Thyroid gland (tissue), 4 donors: ENCODE measurements at places on chromosomes 7 and 10. TPM values are rescaled to one million over a fixed set of nuclear protein-coding genes. Genes with fewer than 3 reads are reported as not detected.

- DNase-seq, result peak; percentile 67
- no peaks in the 10 kb centered on the region for H3K36me3 ChIP-seq
- H3K27me3 ChIP-seq, result no peaks in the 10 kb centered on the region
- no peak overlapping the region for H3K4me3 ChIP-seq
Measured at GRCh38 chr10:105950410-105950809, 1214.1 kb downstream of the SORCS1 start.

DNA sequence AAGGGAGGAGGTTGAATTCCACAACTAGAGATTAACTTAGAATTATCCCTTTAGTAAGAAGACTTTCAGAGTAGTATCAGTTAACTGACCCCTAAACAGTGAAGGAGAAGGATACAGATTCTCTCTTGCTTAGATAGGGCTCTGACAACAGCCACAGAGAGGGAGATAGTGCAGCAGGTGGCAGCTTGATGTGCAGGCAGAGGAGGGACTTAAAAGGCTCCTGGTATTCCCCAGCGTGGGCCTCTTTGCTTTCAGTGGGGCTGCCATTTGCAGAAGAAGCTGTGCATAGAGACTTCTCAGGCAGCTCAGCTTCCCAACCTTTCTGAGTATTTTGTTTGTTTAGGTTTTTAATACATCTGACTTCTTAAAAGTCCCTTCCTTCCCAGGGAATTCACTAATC, 16.0 kb downstream of the FZD1 start:
- DNase-seq, result no peak
- peaks cover 9% of the 10 kb centered on the region for H3K4me1 ChIP-seq
- H3K27me3 ChIP-seq, result no peaks in the 10 kb centered on the region

GRCh38 chr7:30323006-30323355, 38.6 kb downstream of the ZNRF2 start:
- DNase-seq, result no peak
- H3K4me3 ChIP-seq, result no peak overlapping the region
- H3K36me3 ChIP-seq, result no peaks in the 10 kb centered on the region

GRCh38 chr10:34191406-34191805, 623.7 kb downstream of the PARD3 start:
- no peak overlapping the region for H3K27ac ChIP-seq
- no peaks in the 10 kb centered on the region for H3K27me3 ChIP-seq
- peaks cover 25% of the 10 kb centered on the region for H3K4me1 ChIP-seq
- no peak for DNase-seq
- H3K36me3 ChIP-seq, result no peaks in the 10 kb centered on the region
- H3K4me3 ChIP-seq, result no peak overlapping the region

- no peaks in the 10 kb centered on the region for H3K4me1 ChIP-seq
- no peak overlapping the region for H3K4me3 ChIP-seq
- no peaks in the 10 kb centered on the region for H3K36me3 ChIP-seq
- no peak for DNase-seq
- H3K27ac ChIP-seq, result no peak overlapping the region
Measured at GRCh38 chr10:32713560-32713959, 244.5 kb downstream of the ITGB1 start.

ADCY1 gene
- 5.8 TPM for total RNA-seq

- H3K36me3 ChIP-seq, result no peaks in the 10 kb centered on the region
- no peak overlapping the region for H3K4me3 ChIP-seq
- DNase-seq, result no peak
- H3K4me1 ChIP-seq, result no peaks in the 10 kb centered on the region
- no peaks in the 10 kb centered on the region for H3K27me3 ChIP-seq
Measured at GRCh38 chr10:86169066-86169465, 197.5 kb downstream of the GRID1 start.

DNA sequence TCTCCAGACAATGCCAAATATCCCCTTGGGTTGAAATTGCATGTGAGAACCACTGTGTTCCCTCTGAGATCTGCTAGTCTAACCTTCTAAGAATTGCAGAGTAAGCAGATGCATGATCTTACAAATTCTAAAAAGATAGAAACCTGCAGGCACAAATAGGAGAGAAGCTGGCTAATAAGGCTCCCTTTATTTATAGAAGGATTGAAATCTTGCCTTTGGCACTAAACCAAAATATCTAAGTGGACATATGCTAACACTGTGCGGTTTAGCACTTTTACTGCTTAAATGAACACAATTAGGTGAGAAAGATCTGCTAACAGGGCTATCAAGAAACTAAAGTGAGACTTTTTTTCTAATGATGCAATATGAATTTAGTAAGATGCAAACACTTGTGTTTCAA, 225.5 kb downstream of the DOCK4 start:
- no peaks in the 10 kb centered on the region for H3K36me3 ChIP-seq
- no peak overlapping the region for H3K4me3 ChIP-seq
- no peak for DNase-seq
- H3K27ac ChIP-seq, result no peak overlapping the region
- no peaks in the 10 kb centered on the region for H3K27me3 ChIP-seq

- no peaks in the 10 kb centered on the region for H3K36me3 ChIP-seq
- no peak overlapping the region for H3K27ac ChIP-seq
- H3K4me1 ChIP-seq, result no peaks in the 10 kb centered on the region
- no peak for DNase-seq
Measured at GRCh38 chr10:42997849-42998165, 79.1 kb upstream of the RET start.

ACSL5 gene
- 8.1 TPM for total RNA-seq

DNA sequence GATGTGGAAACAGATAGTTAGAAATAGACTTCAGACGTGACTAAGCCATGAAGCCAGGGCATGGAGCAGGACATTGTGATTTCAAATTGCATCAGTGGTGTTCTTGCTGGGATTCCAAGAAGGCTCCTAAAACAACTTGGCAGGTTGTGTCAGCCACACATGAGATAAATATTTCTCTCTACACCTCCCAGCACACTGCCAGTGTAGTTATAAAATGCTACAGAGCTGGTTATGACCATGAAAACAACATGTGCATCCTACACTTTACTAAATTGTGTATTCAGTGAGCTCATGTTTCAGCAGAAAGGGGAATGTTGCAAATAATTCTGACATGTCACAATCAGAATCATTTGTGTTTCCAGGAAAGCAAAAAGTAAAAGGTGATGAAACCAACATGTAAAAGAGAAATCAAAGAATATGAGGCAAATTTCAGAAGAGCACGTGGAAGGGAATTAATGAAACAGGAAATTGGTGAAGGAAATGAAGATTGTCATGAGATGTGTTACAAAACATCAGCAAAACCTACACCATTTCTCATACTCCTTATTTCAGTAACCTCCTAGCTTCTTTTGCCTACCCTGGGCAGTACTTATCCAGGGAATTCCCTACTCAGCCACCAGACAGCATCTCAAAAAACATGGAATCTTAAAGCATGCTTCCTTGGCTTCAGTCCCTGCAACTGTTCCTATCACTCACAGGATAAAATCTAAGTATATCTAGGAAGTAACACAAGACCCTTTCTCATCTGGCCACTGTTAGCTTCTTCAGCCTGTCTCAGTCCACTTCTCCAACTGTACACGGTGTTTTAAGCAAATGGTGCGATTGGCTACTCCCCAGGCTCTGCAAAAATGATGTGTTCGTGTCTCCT, 5.8 kb upstream of the CYP3A7 start:
- H3K36me3 ChIP-seq, result no peaks in the 10 kb centered on the region
- no peak for DNase-seq

- H3K4me1 ChIP-seq, result no peaks in the 10 kb centered on the region
- H3K4me3 ChIP-seq, result no peak overlapping the region
- H3K27ac ChIP-seq, result no peak overlapping the region
- DNase-seq, result no peak
- no peaks in the 10 kb centered on the region for H3K27me3 ChIP-seq
- H3K36me3 ChIP-seq, result no peaks in the 10 kb centered on the region
Measured at GRCh38 chr7:7524121-7524520, 11.6 kb downstream of the COL28A1 start.

GRCh38 chr7:37309493-37309892, 139.2 kb downstream of the ELMO1 start:
- no peak overlapping the region for H3K27ac ChIP-seq
- DNase-seq, result no peak
- no peaks in the 10 kb centered on the region for H3K36me3 ChIP-seq

SLC29A4 gene
- total RNA-seq, result 17.4 TPM

HOXA4 gene
- 2.1 TPM for total RNA-seq

SRGN gene
- 140 TPM for total RNA-seq

CALML3 gene
- total RNA-seq, result not detected

DNA sequence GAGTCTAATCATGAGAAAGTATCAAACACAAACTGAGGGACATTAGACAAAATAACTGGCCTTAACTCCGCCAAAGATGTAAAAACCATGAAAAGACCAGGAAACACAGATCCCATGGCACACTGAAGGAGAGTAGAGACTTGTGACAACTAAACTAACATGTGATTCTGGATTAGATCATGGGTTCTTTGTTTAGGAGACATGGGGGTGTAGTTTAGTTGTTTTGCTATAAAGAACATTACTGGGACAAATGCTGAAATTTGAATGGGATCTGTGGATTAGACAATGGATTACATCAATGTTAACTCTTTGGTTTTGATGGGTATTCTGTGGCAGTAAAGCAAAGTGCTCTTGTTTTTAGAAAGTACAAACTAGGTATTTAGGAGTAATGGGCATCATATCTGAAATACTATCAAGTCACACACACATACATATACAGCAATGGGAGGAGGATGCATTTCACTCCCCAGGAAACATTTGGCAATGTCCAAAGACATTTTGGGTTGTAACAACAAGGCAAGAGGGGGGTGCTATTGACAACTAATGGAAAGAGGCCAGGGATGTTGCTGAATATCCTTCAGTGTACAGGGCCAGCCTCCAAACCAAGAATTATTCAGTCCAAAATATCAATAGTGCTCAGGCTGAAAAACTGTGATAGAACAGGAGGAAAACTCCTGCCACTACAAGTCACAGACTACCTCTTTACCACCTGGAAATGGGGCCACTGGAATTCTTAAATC, 32.4 kb downstream of the WAPL start:
- no peak overlapping the region for H3K27ac ChIP-seq
- H3K4me1 ChIP-seq, result no peaks in the 10 kb centered on the region
- DNase-seq, result no peak
- H3K27me3 ChIP-seq, result no peaks in the 10 kb centered on the region
- peaks cover 4% of the 10 kb centered on the region for H3K36me3 ChIP-seq

ZNF117 gene
- total RNA-seq, result 11.0 TPM

- H3K27me3 ChIP-seq, result no peaks in the 10 kb centered on the region
- peak; percentile 90 for DNase-seq
- peak overlapping the region; percentile 67 for H3K27ac ChIP-seq
Measured at GRCh38 chr10:97922022-97922758, 72.5 kb downstream of the GOLGA7B start.

GRCh38 chr7:138865843-138866242, 67.8 kb upstream of the ATP6V0A4 start:
- DNase-seq, result no peak
- H3K36me3 ChIP-seq, result no peaks in the 10 kb centered on the region
- no peak overlapping the region for H3K4me3 ChIP-seq
- H3K27me3 ChIP-seq, result no peaks in the 10 kb centered on the region
- no peak overlapping the region for H3K27ac ChIP-seq

DNA sequence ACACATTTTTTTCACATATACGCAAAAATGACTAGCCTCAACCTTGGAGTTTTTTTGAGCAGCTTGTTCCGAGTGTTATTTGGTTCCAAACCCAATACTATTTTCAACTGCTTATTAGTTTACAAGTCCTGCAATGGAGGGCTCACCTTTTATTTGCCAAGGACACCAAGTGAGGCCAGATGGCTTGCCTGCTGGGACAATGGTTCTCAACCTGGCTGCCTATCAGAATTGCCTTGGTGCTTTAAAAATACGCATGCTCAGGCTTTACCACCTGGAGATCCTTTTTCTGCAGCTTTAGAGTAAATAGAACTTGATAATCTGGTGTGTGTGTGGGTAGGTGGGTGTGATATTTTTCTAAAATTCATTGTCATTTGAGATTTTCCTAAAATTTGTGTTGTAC, 276.8 kb downstream of the MTERF1 start:
- H3K27ac ChIP-seq, result no peak overlapping the region
- no peaks in the 10 kb centered on the region for H3K27me3 ChIP-seq
- H3K36me3 ChIP-seq, result no peaks in the 10 kb centered on the region
- no peaks in the 10 kb centered on the region for H3K4me1 ChIP-seq

LBX1 gene
- not detected for total RNA-seq

DNA sequence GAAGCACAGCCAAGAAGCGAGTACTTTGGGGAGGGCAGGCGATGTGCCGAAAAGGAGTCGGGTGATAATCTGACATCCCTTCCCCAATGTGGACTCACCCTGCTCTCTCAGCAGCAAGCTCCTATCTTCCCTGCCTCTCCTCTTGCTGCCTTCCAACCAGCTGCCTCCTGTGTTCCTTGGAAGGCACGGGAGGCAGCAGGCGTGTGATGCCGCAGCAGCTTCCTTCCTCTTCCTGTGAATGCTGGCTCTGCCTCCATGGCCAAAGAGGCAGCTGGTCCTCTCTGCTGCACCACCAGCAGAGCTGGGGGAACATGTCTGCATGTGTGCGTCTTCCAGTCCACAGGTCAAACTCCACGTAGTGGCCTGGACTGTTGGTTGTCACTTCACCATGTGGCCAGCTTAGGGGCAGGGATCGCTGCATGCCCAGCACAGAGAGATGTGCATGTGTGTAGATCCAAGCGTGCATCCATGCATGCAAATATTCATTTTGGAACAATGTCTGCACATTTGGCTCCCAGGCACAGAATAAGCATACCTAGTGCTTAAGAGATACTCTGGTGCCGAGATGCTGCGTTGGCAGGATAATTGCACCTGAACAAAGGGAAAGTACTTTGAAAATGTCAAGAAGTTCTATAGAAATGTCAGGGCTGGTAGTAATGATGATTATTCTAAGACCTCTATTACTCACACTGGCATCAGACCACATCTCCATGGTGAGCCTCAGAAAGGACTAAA, 499.8 kb downstream of the PLXNA4 start:
- DNase-seq, result no peak
- no peaks in the 10 kb centered on the region for H3K27me3 ChIP-seq
- no peak overlapping the region for H3K27ac ChIP-seq
- H3K36me3 ChIP-seq, result no peaks in the 10 kb centered on the region

- no peaks in the 10 kb centered on the region for H3K4me1 ChIP-seq
- H3K4me3 ChIP-seq, result no peak overlapping the region
- no peaks in the 10 kb centered on the region for H3K27me3 ChIP-seq
- no peak overlapping the region for H3K27ac ChIP-seq
- H3K36me3 ChIP-seq, result no peaks in the 10 kb centered on the region
Measured at GRCh38 chr7:17427924-17428323, 129.5 kb downstream of the AHR start.

- no peak for DNase-seq
- no peak overlapping the region for H3K27ac ChIP-seq
- H3K27me3 ChIP-seq, result no peaks in the 10 kb centered on the region
- H3K4me3 ChIP-seq, result no peak overlapping the region
Measured at GRCh38 chr10:128422190-128422589, 296.0 kb upstream of the MKI67 start.

NUDT1 gene
- total RNA-seq, result 9.7 TPM

GRCh38 chr10:14779001-14779651, 4.4 kb upstream of the FAM107B start:
- no peak for DNase-seq
- no peaks in the 10 kb centered on the region for H3K4me1 ChIP-seq
- no peak overlapping the region for H3K27ac ChIP-seq

LRRTM3 gene
- not detected for total RNA-seq

C10orf62 gene
- not detected for total RNA-seq

DNA sequence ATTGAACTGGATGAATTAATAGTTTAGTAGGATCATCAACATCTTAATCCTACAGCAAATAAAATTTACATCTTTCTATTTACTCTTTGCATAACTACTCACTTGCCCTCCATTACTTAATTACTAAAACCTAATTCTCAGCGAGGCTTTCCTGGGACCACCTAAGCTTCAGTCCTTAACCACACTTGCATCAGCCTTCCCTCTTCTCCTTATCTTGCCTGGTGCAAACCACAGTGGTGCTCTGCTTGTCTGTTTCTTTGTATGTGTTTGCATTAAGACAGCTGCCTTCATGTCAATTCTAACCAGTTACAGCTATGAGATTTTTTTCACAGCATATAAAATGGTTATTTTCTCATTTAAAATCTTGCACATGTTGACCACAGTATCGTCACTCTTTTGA, 72.6 kb upstream of the ZNF92 start:
- no peak overlapping the region for H3K27ac ChIP-seq
- no peaks in the 10 kb centered on the region for H3K36me3 ChIP-seq

ACBD5 gene
- 42.7 TPM for total RNA-seq

IFIT2 gene
- total RNA-seq, result 4.9 TPM
